ENCODE measurements at places on chromosomes 7 and 10. TPM values are rescaled to one million over a fixed set of nuclear protein-coding genes. Genes with fewer than 3 reads are reported as not detected.
A peak's percentile ranks its signal among the peaks of the same experiment; 100 is the strongest.

- no peak for DNase-seq
Measured at GRCh38 chr10:77533146-77533886, 104.3 kb downstream of the KCNMA1 start.

GRCh38 chr10:104117839-104118323 lies 4.1 kb upstream of the SFR1 start:
- DNase-seq = no peak

- peak; percentile 66 for DNase-seq
Measured at GRCh38 chr10:12332572-12333379, 16.6 kb upstream of the CAMK1D start.

GRCh38 chr10:21432266-21432665 lies 93.2 kb downstream of the SKIDA1 start:
- no peak for DNase-seq

- no peak for DNase-seq
Measured at GRCh38 chr10:104246976-104247375, 7.7 kb upstream of the GSTO1 start.

DNA sequence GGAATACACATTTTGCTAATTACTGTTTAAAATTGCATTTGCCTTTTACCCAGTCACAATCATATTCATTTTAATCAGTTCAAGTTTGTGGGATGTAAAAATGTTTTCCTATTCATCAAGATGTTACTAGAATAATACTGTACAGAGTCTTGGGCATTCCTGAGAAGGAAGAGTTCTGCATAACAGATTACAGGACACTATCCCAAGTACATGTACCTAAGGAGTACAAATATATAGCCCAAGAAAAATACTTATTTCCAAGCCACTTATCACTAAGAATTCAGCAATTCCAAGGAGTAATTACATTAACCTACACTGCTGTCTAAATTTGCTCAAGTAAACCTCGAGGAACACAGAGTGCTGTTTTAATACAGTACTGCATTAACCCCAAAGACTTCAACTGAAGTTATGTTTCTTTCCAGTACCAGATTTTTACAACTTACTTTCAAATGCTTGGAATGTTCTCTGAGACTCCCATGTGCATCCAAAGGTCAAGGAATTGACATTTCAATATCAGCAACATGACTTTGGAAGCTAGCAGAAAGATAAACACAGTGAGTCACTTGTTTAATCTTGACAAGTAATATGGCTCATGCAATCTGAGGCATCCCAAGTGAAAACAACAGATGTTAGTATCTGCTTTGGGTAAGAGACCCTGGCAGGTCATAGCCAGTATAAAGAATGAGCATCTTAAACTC lies 125.4 kb upstream of the BET1 start:
- no peak for DNase-seq

GRCh38 chr7:88185650-88186049 lies 34.2 kb downstream of the SRI start:
- DNase-seq = no peak

TLL2 gene
- 1.9 TPM for polyA plus RNA-seq

DNA sequence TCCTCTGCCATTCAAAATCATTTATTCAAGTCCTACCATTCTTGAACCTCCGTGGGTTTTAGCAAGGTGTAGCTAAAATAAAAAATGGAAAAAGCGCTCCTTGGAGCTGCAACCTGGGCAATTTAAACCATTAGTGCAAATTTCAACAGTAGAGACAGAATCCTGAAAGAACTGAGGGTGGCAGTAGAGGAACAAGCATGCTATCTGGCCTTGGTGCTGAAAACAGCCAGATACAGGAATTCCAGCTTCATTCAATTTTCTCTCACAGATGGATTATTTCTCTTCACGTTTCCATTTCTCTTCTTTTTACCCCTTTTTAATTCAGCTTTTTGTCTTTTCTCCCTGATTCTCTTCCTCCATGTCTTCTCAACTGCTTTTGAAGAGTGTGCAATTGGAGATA lies 77.7 kb downstream of the OTUD1 start:
- DNase-seq = no peak

DNA sequence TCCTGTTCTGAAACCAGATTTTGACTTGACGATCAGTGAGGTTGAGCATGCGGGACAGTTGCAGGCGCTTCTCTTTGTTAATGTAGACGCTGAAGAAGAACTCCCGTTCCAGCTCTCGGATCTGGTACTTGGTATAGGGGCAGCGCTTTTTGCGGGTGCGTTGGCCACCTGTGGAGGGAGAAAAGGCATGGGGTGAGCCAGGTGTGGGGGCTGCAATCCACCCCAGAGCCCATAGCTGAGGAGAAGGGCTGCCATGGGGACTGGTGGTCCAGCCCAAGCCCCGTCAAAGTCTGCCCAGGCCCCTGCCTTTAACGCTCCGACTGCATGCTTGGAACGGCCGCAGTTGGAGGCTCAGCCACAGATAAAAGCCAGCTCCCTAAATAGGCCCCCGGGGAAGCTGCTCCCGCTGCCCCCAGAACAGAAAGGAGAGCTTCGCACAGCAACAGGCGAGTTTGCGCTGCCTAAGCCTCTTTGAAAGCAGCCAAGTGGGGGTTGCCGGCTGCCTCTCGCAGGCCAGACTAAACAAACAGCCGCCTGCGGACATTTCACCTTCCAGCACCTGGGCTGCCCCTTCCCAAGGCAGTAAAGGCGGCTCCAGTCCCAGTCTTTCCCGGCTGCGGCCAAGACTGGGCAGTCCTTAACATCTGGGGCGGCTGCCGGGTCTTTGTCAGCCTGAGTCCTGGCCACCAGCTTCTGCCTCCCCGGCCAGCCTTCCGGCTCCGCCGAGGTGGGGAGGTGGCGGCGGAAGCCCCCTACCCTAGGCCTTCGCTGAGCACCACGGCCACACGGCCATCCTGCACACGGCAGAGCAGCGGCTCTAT lies 2.0 kb downstream of the HOXA11 start:
- DNase-seq = no peak

- peak; percentile 59 for DNase-seq
Measured at GRCh38 chr7:123154231-123154860, 45.4 kb downstream of the SLC13A1 start.

GRCh38 chr7:1798191-1798590 lies 128.1 kb downstream of the ELFN1 start:
- DNase-seq = no peak

DNA sequence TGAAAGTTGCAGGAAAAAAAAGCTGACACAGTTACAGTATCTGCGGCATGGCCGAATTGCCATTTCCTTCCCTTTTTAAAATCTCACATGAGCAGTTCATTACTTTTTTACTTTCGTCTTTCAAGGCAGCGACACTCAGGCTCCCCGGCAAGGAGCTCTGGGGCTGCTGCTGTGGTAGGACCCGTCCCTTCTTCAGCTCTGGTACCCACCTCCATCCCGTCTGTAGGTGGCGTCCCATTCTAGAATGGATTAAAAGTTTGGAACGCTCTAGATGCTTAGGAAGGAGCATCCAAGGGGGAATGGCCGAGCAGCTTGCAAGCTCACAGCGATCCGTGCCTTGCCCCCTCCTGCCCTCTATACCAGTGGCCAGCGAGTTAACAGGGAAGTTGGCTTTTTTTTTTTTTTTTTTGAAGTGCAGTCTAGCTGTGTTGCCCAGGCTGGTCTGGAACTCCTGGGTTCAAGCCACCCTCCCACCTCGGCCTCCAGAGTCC lies 22.8 kb upstream of the TTYH3 start:
- DNase-seq = peak; percentile 67

- DNase-seq = no peak
Measured at GRCh38 chr10:27568196-27569175, 64.4 kb downstream of the RAB18 start.

- peak; percentile 75 for DNase-seq
Measured at GRCh38 chr7:98470485-98471240, 69.8 kb upstream of the BAIAP2L1 start.

GPR85 gene
- 4.4 TPM for polyA plus RNA-seq

DNA sequence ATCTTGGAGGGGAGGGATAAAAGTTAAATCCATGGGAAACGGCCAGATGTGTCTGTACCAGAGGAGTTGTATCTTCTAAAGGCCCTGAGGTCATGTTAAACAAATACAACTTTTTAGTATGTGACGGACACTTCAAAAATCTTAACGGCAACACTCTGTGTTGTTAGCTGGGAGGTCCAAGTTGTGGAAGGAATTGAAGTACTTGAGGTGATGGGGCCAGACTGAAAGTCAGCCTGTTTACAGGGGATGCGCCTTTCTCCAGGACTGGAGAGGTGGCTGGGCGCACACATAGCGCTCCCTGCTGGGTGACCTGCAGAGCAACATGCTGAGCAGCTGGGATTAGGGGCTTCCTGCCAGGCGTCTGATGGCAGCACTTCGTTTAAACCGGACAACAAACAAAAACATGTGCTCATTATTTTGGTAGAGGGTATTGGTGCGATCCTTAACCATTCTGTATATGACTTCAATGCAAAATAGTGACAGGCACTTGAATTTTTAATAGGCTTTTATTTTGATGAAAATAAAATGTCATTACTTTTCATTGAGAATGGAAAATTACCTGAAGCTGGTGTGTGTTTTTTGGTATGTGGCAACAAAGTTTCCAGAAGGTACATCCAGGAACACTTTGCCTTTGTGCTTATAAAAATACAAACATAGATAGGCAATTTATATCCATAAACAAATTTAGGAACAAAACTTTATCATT lies 198.2 kb downstream of the MLLT10 start:
- DNase-seq = peak; percentile 85

DNA sequence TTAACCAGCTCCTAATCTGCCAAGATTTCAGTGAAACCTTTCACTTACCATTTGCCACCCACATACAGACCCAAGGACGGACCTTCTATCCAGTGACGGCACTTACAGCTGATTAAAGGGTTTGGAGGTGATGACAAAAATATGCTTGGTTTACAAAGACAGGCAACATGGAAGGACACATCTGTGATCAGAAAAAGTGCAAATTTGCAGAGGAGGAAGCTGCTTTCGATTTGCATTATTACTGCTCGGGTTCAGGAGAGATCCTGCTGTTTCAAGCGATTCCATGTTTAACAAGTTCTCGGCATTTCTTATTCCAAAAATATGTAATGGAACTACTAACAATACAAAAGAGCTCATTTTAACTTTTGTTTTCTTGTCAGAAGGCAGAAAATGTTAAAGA lies 109.0 kb downstream of the JAZF1 start:
- no peak for DNase-seq

DNA sequence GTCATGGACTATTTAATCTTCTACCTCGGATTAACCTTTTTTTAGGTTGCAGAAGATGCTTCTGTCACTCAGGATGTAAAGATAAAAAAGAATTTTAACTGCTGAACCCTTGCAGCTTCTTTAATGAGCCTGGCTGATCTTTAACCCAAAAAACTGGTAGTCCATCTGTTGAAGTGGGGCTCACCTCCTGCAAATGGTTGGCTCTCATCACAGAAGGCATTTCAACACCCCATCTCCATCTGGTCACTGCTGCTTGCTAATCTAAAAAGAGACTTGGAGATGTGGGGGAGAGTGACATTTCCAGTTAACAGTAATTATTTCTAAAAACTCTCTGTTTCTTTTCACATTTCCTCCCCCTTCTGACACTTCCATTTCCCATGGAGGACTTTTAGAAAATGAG lies 208.6 kb downstream of the LHFPL3 start:
- DNase-seq = no peak

DNA sequence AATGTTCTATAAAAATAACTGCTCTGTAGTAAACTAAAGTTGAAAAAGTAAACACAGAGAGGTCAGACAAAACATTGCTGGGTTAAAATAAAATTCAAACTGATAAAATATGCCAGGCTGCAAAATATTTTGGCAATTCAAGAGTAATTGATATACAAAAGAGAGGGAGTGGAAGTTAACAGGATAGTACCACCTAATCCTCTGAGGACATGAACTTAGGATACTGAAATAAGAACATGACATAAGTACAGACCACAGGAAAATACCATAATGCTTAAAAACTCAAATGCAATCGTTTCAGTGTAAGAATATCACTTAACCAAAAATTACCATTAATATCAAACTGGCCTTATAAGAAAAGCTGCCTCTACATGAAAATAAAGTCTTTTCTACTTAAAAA lies 37.6 kb upstream of the GPR22 start:
- no peak for DNase-seq

ANXA8 gene
- polyA plus RNA-seq = 0.27 TPM

ACSL5 gene
- 7.2 TPM for polyA plus RNA-seq

CPA4 gene
- 0.02 TPM for polyA plus RNA-seq

DNA sequence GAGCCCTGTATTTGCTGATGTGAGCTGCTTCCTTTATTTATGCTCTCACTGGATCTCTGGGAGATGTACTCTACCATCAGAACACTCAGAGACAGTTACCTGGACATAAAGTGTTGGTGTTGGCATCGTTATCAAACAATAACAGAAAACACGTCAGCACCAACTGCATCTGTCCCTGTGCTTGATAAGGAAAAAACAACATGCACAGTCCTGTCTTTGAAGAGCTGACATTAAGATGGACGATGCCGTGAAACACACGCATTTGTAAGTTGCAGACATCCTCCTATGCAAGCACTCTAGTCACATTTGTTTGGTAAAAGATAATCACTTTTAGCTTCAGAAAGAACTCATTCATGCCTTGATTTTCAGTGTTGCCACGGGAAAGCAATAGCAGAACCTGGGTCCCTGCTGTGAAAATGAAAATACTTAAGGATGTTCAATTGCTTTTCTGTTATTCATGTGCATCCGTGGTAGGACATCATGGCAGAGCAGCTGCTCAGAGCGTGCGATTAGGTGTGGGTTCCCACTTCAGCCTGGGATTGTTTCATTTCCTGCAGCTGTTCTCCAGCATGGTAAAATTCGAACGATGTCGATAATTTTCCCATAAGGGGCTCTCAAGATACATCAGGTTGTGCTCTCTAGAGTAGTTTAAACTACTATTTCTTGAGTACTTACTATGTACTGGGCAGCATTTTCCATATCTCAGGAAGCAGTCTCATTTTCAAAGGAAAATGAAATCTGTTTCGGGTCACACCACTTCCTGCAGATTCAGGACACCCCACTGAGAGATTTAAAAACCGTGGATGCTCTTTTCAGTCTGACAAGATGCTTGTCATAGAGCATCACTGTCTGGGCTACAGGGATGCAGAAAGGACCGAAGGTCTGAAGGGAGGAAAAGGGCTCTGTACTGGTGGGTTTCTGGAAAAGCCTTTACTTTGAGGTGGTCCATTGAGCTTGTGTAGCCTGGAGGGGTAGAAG lies 248.7 kb downstream of the CAMK1D start:
- DNase-seq = no peak

GRCh38 chr7:130481898-130482297 lies 10.0 kb upstream of the MEST start:
- DNase-seq = no peak

FGL2 gene
- 8.3 TPM for polyA plus RNA-seq

- no peak for DNase-seq
Measured at GRCh38 chr10:100881556-100882213, 31.1 kb upstream of the SLF2 start.

GRCh38 chr7:148628011-148628410 lies 37.4 kb downstream of the C7orf33 start:
- no peak for DNase-seq

DNA sequence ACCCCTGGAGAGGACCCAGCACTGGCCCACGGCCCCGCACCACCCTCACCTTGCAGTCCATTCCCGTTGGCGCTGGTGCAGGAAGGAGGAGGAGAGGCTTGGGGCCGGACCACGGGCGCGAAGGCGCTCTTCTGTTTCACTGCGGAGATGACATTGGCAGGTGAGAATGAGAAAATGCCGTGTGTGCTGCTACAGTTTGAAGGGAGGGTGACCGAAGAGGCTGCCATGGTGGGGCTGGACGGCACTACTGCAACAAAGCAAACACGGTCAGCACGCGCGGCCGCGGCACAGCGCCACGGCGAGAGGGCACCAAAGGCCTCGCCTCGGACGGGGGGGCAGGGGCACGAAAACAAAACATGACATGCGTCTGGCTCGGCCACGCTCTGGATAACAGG lies 123.9 kb downstream of the EBF3 start:
- no peak for DNase-seq

NUTM2E gene
- not detected for polyA plus RNA-seq

SPDYE6 gene
- 0.18 TPM for polyA plus RNA-seq

- peak; percentile 85 for DNase-seq
Measured at GRCh38 chr7:29189743-29190201, 4.8 kb upstream of the CHN2 start.

MRLN gene
- not detected for polyA plus RNA-seq

Data from right cardiac atrium (tissue), 5 donors.